ENCODE measurements at places on chromosomes 2 and 18.

- DNase-seq: peak; percentile 37
Measured at GRCh38 chr2:64017811-64018700, 1.2 kb downstream of the VPS54 start.

GRCh38 chr18:40431071-40431985 is 1523.7 kb upstream of the PIK3C3 start:
- no peak for DNase-seq

GRCh38 chr18:33923980-33924379 is 300.7 kb downstream of the NOL4 start:
- no peak for DNase-seq

DNA sequence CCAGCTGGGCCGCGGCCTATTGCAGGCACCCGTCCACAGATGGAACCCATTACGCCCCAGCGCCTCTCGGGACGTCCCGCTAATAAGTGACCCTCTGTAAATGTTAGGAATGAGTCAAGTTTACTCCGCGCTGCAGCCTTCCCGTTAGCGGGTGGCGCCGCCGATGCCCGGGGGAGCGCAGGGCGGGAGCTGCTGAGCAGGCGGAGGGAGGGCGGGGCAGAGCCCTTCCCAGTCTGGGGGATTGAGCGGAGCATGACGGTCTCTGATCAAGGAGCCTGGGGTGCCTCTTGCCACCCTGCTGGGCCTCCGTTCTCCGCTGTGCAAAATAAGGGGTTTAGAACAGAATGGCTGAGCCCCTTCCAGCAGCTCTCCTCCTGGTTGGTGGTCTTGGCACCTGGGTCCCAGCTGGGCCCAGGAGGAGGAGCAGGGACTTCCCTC is 10.5 kb downstream of the CROCC2 start:
- peak; percentile 94 for DNase-seq

GRCh38 chr2:127464470-127465257 is 46.4 kb downstream of the PROC start:
- no peak for DNase-seq

- DNase-seq: no peak
Measured at GRCh38 chr2:230893841-230894781, 29.4 kb downstream of the ITM2C start.

DNA sequence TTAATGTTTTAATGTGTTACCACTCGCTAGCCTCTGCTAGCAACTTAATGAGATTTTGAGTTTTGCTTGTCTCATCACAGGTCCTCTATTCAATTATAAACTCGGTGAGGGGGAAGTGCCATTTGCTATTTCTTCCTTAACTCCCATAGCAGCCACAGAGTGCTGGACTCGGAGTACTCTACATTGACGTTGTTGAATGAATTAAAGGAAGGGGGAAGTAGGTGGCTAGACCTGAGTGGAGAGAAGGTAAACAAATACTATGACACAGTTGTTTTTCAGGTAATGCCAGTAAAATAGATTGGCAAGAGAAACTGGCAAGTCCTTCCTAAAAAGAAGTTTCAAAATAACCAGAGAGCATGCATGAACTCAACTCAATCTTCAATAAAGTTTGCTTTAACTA is 339.3 kb downstream of the HRH4 start:
- no peak for DNase-seq

DNA sequence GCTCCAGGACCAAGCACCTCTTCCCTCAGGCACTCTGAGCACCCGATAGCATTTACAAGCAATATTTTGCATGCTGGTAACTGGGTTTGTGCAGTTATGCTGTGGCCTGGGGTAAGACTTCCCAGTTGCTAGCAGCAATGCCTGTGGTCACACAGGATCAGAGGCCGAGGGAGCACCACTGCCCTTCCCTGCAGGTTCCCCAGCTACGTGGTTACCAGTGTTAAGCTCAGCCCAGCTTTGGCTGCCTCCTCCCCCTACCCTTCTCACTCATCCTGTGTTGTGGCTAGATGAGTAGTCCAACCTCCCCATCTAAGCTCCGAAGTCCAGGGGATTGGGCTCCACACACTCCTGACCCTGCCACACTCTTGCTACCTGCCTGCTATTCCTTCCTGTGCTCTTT is 141.1 kb downstream of the CELF4 start:
- no peak for DNase-seq

GRCh38 chr2:128306081-128306930 is 12.4 kb downstream of the HS6ST1 start:
- DNase-seq: peak; percentile 90

DNA sequence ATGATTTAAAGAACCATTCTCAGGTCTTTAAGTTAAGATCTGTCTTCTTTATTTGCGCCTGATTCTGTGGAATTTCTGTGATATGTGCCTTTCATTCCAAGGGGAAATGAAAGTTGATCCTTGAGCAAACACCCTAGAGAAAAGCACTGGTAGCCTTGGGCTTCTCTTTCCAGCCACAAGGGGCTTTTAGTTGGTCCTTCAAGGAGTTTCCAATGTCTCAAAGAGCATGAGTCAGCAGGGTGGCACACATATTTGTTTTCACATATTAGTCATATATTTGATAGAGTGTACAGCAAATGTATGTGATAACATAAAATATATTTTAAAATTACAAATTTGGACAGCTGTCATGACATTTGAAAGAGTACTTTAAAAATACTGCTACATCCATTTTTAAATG is 339.5 kb downstream of the TXNL1 start:
- DNase-seq: peak; percentile 83

- DNase-seq: no peak
Measured at GRCh38 chr2:95287806-95288205, 9.3 kb upstream of the KCNIP3 start.

- peak; percentile 32 for DNase-seq
Measured at GRCh38 chr18:10442551-10442971, 11.9 kb upstream of the APCDD1 start.

- no peak for DNase-seq
Measured at GRCh38 chr18:49970319-49970718, 157.0 kb upstream of the ACAA2 start.

DNA sequence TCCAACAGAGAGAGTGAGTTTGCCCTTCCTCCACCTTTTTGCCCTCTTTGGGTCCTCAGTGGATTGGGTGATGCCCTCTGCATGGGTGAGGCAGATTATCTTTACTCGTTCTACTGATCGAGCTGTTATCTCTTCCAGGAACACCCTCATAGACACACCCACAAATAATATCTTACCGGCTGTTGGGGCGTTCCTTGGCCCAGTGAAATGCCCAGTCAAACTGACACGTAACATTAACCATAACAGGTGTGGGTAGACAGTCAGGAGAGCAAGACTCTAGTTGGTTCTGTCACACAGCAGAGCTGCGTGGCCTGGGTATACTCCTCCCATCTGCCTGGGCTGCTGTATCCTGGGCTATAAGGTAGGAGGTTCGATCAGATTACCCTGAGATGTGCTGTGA is 144.1 kb downstream of the AGAP1 start:
- DNase-seq: no peak

GRCh38 chr2:144268036-144268678 is 251.8 kb downstream of the ZEB2 start:
- DNase-seq: no peak

GRCh38 chr18:67938660-67939059 is 422.1 kb upstream of the DSEL start:
- DNase-seq: peak; percentile 16

DNA sequence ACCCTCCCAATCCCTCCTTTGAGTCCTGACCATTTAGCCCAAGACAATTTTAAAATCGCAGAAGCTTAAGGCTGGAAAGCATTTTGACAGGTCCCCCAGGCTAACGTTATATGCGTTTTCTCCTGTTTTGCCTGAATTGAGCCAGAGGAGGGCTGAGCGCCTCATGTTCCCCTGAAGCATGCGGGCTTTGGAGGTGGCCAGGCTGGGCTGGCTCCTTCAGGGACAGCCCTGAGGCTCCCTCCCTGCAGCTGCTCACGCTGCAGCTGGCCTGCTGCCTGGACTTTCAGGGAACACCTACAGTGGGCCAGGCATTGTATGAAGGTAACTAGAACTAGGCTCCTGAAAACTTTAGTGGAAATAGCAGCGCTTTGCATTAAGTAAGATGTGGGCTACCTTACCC is 179.2 kb downstream of the ACKR3 start:
- peak; percentile 17 for DNase-seq

GRCh38 chr2:19955544-19956422 is 34.1 kb downstream of the WDR35 start:
- DNase-seq: peak; percentile 77

- DNase-seq: no peak
Measured at GRCh38 chr18:31979714-31980113, 36.8 kb upstream of the TRAPPC8 start.

GRCh38 chr2:28896906-28897305 is 2.4 kb downstream of the WDR43 start:
- DNase-seq: peak; percentile 52

DNA sequence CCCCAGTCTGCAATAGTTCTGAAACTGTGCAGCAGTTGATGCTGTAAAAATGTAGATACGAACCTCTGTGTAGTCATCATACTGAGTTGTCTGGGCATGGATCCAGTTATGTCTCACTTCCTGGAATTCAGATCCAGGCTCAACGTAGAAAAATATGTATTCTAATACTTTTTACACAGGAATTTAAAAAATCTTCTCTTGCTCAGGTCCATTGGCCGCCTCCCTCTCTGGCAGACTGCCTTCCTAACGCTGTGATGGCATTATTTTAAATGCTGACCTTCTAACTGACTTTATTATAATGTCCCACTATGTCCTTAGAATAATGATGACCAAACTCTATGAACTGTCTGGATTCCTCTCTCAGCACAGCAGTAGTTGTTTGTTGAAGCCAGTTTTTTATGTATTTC is 119.6 kb downstream of the FEZ2 start:
- peak; percentile 93 for DNase-seq

- peak; percentile 68 for DNase-seq
Measured at GRCh38 chr2:64063924-64064331, 44.7 kb upstream of the VPS54 start.

- DNase-seq: no peak
Measured at GRCh38 chr2:221571551-221572218, 419 bp downstream of the EPHA4 start.

DNA sequence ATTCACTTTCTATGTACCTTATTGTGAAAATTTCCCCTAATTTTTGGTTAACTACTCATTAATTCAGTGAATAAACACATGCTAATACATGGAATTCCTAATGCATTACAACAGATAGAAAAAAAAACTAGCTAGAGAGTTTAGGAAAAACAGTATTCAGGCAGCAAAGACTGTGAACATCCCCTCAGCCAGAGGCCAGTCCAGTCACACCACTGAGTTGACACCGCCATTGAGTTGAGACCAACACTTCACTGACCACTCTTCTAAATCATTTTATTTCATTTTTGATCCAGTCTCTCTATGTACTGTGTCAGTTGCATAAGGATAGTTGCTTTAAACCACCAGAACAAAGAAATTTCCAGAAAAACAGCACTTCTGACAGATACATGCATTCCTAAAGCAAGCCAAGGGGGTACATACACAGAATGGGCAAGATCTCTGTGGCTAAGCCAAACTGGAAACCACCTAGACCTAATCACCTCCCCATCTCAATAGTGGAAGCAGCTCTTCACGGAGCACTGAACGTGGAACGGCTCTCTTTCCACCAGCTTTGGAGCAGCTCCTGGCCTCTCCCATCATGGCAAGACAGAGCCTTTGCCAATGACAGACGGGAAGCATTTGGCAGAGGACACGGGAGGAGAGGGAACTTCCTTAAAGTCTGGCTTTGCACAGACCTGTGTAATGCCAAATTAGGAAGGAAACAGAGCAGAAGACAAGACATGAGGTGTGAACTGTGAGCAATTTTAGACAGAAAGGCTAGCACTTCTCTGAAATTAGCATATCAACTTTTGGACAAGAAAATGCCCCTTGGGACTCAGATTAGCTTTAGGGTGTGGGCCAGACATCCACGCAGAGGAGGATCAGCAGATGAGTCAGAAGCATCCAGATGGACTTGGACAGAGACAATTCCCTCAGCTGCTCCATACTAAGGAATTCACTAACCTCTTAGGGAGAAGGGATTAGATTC is 36.4 kb downstream of the CACNB4 start:
- peak; percentile 95 for DNase-seq

DNA sequence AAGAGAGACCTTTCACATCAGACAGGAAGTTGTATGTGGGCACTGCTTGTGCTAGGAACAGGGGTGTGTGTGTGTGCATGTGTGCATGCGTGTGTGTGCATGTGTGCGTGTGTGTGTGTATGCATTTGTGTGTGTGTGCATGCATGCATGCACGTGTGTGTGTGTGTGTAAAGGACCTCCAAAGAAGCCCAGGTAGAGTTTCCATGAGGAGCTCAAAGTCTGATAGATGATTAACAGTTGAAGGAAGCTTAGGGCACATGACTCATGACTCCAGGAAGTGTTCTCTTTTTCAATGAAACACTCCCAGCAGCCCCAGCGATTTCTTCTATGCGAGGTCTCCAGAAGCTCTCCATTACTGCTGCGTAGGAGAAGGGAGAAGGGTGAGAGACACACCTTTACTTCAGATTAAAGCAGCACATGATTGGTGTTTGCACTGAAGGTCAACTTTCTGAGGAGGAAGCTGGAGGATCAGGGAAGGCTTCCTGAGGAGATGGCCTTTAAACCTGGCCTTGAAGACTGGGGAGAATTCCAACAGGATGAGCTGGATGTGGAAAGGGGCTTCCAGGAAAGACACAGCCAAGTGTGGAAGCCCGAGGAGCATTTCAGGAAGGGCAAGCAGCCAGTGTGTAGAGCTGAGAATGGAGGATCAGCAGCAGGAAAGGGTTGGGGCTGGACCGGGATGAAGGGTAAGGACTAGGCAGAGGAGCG is 77.7 kb downstream of the SMAD4 start:
- DNase-seq: no peak

DNA sequence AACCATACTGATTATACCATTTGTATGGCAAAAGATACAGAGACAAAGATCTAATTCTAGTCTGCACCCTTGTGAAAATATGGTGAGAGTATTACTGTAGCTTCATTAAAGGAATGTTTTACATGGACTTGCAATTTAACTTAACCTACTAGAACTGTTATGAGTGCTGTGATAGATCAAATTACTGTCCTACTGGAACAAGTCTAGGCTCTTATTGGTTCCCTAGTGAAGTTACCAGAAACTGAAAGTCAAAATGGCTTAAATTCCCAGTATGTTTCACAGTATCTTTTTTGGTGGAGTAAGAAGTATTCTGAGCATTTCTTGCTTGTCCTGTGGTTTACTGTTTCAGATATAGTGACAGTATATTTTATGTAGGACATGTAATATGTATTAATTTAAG is 3.8 kb upstream of the TBR1 start:
- peak; percentile 25 for DNase-seq

DNA sequence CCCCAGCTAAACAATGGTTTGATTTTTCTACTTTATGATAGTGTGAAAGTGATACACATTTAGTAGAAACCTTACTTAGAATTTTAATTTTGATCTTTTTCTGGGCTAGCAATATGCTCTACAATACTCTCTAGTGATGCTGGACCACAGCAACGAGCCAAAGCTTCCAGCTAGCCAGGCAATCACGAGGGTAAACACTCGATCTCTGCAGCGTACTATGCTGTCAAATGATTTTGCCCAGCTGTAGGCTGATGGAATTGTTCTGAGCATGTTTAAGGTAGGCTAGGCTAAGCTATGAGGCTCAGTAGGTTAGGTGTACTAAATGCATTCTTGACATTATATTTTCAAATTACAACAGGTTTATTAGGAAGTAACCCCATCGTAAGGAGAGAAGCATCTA is 207.5 kb downstream of the LRRTM4 start:
- no peak for DNase-seq
